B cell (primary cell): ENCODE measurements at places on chromosomes 5 and 9.

- H3K4me1 ChIP-seq = no peaks in the 10 kb centered on the region
- H3K4me3 ChIP-seq = no peak overlapping the region
- no peak for DNase-seq
- H3K27ac ChIP-seq = no peak overlapping the region
- H3K36me3 ChIP-seq = peaks cover 56% of the 10 kb centered on the region
- no peaks in the 10 kb centered on the region for H3K27me3 ChIP-seq
Observed at GRCh38 chr5:14471507-14471906, 110.1 kb upstream of the OTULINL start.

- H3K4me1 ChIP-seq = no peaks in the 10 kb centered on the region
- no peak for DNase-seq
- no peak overlapping the region for H3K27ac ChIP-seq
- no peak overlapping the region for H3K4me3 ChIP-seq
- H3K36me3 ChIP-seq = no peaks in the 10 kb centered on the region
- H3K27me3 ChIP-seq = no peaks in the 10 kb centered on the region
Observed at GRCh38 chr9:120750421-120750820, 36.2 kb upstream of the MEGF9 start.

GRCh38 chr9:99083051-99083450 is 21.9 kb upstream of the TGFBR1 start:
- H3K27me3 ChIP-seq = no peaks in the 10 kb centered on the region
- H3K36me3 ChIP-seq = no peaks in the 10 kb centered on the region
- H3K4me3 ChIP-seq = no peak overlapping the region
- peaks cover 15% of the 10 kb centered on the region for H3K4me1 ChIP-seq

DNA sequence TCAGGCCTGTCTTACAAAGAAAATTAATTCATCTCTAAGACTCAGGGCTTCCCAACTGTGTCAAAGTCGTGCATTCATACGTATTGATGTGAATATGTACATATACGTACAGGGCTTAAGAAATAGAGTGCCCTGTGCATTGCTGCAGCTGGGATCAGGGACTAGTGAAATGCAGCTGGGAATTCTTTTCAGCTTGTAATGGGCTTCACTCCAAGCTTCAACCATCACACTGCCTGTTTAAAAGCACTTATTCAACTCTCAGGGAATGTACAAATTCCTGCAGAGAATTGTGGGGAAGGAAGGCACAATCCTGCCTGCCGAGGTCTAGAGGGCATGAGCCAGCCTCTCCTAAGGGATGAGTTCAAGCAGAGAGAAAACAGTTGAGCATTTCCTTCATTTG is 59.6 kb upstream of the MAN2A1 start:
- peaks cover 8% of the 10 kb centered on the region for H3K27me3 ChIP-seq
- H3K36me3 ChIP-seq = no peaks in the 10 kb centered on the region
- no peak for DNase-seq
- H3K4me3 ChIP-seq = no peak overlapping the region

DNA sequence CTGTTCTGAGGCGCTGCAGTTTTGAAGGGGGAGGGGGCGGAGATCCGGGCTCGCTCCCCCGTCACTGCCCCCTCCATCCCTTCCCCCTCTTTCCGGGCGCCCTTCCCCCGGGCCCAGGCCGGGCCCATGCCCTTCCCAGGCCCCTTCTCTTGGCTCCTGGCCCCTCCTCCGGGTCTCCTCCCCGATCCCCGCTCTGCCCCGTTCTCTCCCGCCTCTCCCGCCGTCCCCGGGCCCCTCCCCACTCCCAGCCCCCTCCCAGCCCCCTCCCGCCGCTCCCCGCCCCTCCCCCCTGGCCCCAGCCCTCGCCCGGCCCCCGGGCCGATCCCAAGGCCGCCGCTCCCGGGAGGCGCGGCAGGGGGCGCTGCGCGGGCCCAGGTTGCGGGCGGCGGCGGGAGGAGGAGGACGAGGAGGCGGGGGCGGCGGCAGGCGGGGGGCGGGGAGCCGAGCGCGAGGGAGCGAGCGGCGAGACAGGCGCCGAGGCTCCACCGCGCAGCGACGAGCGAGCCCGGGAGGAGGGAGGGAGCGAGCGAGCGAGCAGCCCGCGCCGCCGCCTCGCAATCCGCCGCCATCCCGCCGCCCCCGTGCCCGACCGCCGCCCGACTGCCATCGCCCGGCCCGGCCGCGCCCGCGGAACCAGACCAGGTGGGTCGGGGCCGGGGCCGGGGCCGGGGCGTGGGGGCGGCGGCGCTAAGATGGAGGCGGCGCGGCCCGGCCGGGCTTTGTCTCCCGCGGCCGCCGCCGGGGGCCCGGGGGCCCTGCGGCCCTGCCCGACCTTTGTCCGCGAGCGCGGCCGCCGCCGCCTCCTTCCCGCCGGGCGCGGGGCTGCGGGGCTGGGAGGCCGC is at the start of gene PRRC2B:
Gene PRRC2B, plus strand, starts transcription at position 465 of the 842 bp plus-strand sequence. CDS start 36,059 bp downstream, outside the sequence.
- peak within 1 kb of the TSS; percentile 74 for H3K27ac ChIP-seq
- DNase-seq = peak; percentile 91
- H3K4me1 ChIP-seq = peaks cover 47% of the 10 kb centered on the region

DNA sequence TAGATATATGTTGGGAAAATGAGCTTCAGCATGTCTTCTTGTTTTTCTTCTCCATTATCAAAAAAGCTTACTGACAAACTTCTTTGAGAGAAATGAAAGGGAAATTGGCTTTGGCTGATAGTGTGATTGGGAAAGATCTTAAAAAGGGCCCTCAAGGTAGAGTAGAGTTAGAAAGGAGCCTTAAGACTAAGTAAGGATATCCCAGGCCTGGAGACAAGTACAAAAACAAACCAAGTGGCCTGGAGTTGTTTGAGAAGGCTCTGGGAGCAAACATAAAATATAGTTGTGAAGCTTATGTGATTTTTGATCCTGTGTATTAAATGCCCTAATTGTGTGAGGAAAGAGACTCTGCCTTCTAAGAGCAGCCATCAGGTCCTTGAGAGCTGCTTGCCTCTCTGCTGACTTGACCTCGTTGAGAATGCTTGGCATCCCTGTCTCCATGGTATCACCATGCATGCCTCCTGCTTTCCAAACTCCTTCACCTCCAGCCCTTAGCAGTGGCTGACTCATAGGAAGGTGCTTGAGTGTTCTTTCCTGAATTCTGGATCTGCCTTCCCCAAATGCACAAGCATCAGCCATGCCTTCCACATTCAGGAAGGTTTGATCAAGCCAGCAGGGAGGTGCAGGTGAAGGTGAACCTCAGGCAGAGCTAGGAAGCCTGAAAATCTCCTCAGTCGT is 78.9 kb downstream of the SMARCA2 start:
- H3K4me1 ChIP-seq = no peaks in the 10 kb centered on the region
- peaks cover 4% of the 10 kb centered on the region for H3K36me3 ChIP-seq
- H3K27me3 ChIP-seq = no peaks in the 10 kb centered on the region
- no peak overlapping the region for H3K4me3 ChIP-seq
- DNase-seq = no peak
- H3K27ac ChIP-seq = no peak overlapping the region

DNA sequence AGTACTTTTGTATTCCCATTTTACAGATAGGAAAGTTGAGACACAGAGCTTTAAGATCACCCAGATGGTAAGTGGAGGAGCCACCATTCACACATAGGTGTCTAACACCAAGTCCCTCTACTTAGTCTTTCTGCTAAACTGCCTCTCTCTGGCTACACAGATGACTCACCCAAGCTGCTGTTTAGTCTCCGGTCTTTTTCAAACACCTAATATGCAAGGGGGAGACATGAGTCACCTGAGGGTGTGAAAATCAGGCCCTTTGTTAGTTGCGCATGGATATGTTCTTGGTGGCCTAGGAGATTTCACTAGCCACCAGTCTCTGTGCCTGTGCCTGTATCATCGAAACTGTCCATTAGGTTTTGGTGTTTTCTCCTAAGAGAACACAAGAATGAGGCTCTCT is 117.8 kb downstream of the MAST4 start:
- no peak overlapping the region for H3K4me3 ChIP-seq
- H3K4me1 ChIP-seq = no peaks in the 10 kb centered on the region
- H3K36me3 ChIP-seq = no peaks in the 10 kb centered on the region
- no peak overlapping the region for H3K27ac ChIP-seq

- H3K27me3 ChIP-seq = no peaks in the 10 kb centered on the region
- H3K27ac ChIP-seq = no peak overlapping the region
- DNase-seq = no peak
- no peak overlapping the region for H3K4me3 ChIP-seq
- H3K4me1 ChIP-seq = no peaks in the 10 kb centered on the region
Observed at GRCh38 chr5:87541033-87541432, 128.3 kb upstream of the CCNH start.

GRCh38 chr5:158606233-158606632 is 493.5 kb downstream of the EBF1 start:
- DNase-seq = no peak
- H3K4me1 ChIP-seq = no peaks in the 10 kb centered on the region
- H3K27me3 ChIP-seq = no peaks in the 10 kb centered on the region
- no peak overlapping the region for H3K4me3 ChIP-seq
- H3K27ac ChIP-seq = no peak overlapping the region

DNA sequence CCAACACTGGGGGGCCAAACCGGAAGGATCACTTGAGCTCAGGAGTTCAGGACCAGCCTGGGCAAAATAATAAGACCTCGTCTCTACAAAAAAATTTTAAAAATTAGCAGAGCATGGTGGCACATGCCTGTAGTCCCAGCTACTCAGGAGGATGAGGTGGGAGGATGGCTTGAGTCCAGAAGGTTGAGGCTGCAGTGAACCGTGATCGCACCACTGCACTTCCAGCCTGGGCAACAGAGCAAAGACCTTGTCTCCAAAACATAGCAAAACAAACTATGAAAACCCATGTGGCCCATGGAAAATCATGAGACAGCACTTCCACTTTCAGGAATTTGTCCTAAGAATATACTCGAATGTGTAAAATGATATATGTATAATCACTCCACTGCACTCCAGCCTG is 6.1 kb downstream of the SETX start:
- DNase-seq = no peak
- H3K27ac ChIP-seq = peak overlapping the region; percentile 15
- no peak overlapping the region for H3K4me3 ChIP-seq
- H3K4me1 ChIP-seq = peaks cover 45% of the 10 kb centered on the region
- H3K36me3 ChIP-seq = peaks cover 10% of the 10 kb centered on the region

GRCh38 chr5:137617528-137618205 is 118.2 kb downstream of the KLHL3 start:
- DNase-seq = no peak
- H3K27ac ChIP-seq = no peak overlapping the region
- no peak overlapping the region for H3K4me3 ChIP-seq
- no peaks in the 10 kb centered on the region for H3K4me1 ChIP-seq
- no peaks in the 10 kb centered on the region for H3K27me3 ChIP-seq
- no peaks in the 10 kb centered on the region for H3K36me3 ChIP-seq

DNA sequence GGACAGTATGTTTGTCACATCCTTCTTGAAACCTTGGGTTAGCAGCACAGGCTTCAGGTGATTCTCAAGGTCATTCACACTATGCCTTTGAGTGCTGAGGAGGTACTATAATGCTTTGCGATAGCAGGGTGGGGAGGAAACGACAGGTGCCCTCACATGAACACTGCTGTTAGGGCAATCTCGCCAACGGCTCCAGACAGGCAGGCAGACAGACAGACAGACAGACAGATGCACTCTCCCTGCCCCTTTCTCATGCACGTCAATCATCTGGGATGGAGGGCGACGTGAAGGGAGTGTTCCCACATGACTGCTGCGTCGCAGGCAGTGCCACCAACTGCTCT is 82.9 kb downstream of the RAPGEF1 start:
- H3K4me3 ChIP-seq = no peak overlapping the region
- peaks cover 19% of the 10 kb centered on the region for H3K36me3 ChIP-seq
- peaks cover 68% of the 10 kb centered on the region for H3K4me1 ChIP-seq

GRCh38 chr9:24413651-24414050 is 132.0 kb downstream of the IZUMO3 start:
- no peaks in the 10 kb centered on the region for H3K27me3 ChIP-seq
- no peak overlapping the region for H3K4me3 ChIP-seq
- DNase-seq = no peak
- H3K27ac ChIP-seq = no peak overlapping the region

GRCh38 chr9:37640246-37640645 is 10.5 kb upstream of the FRMPD1 start:
- H3K4me3 ChIP-seq = no peak overlapping the region
- no peak for DNase-seq
- no peak overlapping the region for H3K27ac ChIP-seq
- H3K27me3 ChIP-seq = no peaks in the 10 kb centered on the region

- no peak overlapping the region for H3K4me3 ChIP-seq
- DNase-seq = no peak
Observed at GRCh38 chr5:14062178-14062577, 81.0 kb upstream of the TRIO start.

- H3K4me3 ChIP-seq = no peak overlapping the region
- H3K36me3 ChIP-seq = no peaks in the 10 kb centered on the region
- H3K27ac ChIP-seq = no peak overlapping the region
- H3K4me1 ChIP-seq = no peaks in the 10 kb centered on the region
- DNase-seq = no peak
Observed at GRCh38 chr9:120413121-120414048, 166.6 kb downstream of the CDK5RAP2 start.

GRCh38 chr5:180394031-180394636 is 41.0 kb upstream of the GFPT2 start:
- DNase-seq = no peak
- no peaks in the 10 kb centered on the region for H3K36me3 ChIP-seq
- H3K4me1 ChIP-seq = no peaks in the 10 kb centered on the region
- H3K27me3 ChIP-seq = no peaks in the 10 kb centered on the region
- no peak overlapping the region for H3K27ac ChIP-seq
- H3K4me3 ChIP-seq = no peak overlapping the region

DNA sequence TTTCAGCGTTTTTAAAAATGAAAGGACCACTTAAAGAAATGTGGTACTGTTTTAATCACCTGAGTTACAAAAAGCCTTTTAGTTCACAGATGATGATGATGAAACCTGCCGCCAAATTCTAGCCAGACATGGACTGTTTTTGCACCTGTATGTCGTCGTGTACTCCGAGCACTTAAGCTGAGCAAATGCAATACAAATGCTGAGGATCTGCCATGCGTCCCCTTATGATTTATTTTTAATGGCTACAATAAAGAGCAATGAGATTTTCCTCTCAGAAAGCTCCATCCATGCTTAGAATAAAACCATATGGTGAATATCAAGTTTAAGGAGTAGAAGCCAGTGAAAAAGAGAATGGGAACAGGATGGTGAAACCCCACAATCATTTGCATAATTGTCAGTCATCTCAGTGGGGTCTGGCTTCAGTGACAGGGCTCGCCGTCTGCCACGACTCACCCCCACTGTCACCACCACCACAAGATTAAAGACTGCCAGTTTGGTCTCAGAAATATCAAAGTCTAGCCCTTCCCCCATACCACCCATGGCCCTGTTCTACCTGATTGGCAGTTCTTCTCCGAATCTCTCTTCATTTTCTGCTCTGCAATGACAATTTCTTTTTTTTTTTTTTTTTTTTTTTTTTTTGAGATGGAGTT is 159.9 kb downstream of the GOLPH3 start:
- H3K4me1 ChIP-seq = no peaks in the 10 kb centered on the region
- H3K27ac ChIP-seq = no peak overlapping the region
- no peak overlapping the region for H3K4me3 ChIP-seq
- H3K27me3 ChIP-seq = no peaks in the 10 kb centered on the region
